ENCODE measurements at places on chromosomes 2 and 18.

GRCh38 chr18:54100920-54101470 is 123.5 kb downstream of the MBD2 start:
- no peak for DNase-seq

DNA sequence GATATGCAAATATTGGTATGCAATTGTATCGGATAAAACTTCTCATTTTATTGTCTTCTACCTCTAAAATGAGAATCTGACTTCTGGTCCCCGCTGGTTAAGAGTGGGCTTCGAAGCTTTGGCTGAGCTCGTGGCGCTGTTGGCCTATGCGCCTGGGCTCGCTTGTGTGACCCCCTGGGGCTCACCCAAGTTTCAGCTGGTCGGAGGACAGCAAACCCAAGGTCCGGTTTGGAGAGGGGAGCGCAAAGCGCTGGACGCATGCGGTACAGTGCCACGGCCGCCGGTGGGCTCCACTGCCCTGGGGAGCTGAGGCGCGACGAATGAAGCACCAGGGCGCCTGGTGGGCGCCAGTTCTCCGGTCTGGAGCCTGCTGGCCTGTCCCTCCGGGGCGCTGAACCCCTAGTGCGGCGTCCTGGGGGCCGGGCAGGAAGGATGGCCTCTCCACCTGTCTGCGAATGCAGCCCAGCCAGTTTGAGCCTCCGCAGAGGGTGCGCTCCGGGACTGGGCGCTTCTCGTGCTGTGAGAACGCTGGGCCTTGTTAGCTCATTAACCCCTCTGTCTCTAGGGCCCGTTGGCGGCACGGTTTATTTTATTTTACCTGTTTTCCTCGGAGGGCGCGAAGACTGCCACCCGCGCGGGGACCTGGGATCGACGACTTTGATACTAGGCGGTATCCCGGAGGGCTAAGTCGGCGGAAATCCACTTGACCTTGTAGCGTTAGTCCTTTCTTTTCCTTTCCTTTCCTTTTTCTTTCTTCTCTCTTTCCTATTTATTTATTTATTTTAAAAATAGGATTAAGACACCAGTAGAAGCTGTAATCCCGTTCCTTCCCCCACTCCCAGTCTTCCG is 10.4 kb downstream of the MEIS1 start:
- no peak for DNase-seq

- no peak for DNase-seq
Observed at GRCh38 chr2:122471753-122472152, 716.3 kb downstream of the TSN start.

DNA sequence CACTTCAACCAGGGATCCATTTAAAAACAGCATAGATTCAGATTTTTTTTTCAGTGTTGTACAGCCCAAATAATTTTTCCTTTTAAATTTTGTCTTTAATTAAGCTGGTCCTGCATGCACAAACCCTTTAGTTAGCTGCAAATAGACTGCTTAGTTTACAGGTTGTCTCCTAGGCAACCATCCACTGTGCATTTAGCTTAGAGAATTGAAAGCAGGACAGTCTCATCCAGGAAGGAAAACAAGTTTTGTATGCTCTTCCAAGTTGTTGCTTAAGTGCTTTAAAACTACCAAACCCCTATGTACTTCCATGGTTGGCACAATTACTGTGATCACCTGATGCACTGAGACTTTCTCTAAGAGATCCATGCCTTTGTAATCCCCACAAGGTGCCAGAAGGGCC is at the start of gene MAP3K19:
MAP3K19 (minus strand) TSS at position 148 of the 400 bp plus-strand sequence. CDS start 22,800 bp downstream, outside the sequence.
- no peak for DNase-seq

- DNase-seq = no peak
Observed at GRCh38 chr2:152200565-152201465, 25.3 kb upstream of the STAM2 start.

Measured in T-helper 22 cell (primary cell).